ENCODE measurements at places on chromosomes 6 and 20. TPM values are rescaled to one million over a fixed set of nuclear protein-coding genes. Genes with fewer than 3 reads are reported as not detected.

DNA sequence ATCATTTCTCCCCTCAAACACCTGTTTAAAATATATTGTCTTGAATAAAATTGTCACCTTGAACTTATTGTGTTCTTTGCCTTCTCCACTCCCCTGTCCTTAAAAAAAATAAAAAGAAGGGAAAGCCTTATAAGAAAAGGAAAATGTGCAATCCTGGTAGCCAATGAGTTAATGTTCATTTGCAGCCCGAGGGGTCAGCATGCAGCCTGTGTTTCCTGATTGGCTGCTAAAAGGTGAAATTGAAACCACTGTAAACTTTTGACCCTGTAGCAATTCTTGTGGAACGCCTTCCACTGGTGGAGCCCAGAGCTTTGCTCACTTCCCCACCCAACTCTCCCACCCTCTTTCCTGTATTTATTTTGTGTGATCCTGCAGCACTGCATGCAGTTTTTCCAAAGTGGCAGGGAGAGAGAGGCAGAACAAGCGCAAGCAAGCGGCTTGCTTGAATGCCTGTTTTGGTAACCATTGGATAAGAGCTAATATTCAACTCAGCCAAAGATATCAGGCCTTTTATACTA is 74.9 kb downstream of the NCOA3 start:
- no peak for DNase-seq

GRCh38 chr6:31728767-31729514 is at the start of gene DDAH2:
Gene DDAH2 (minus strand): TSS chr6:31729299. CDS start chr6:31729161, 138 bp downstream.
- no peak for DNase-seq

- DNase-seq = no peak
Observed at GRCh38 chr20:38651154-38651553, 49.5 kb downstream of the ARHGAP40 start.

DNA sequence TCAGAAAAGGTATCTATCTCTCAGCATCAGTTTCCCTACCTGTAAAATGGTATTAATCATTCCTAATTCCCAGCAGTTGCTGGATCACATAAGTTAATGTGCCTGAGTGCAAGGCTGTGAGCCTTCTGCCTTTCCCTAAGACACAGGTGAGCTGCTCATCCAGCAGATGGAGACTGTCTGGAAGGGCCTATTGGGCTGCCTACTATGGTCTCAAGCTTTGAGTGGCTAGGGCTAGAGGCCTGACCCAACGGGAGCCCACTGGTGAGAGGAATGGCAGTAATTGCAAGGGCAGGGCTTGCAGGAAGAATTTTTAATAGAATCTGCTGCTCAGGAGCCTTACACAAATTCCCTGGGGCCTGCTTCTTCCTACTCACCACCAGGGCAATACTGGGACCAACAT is 4.3 kb downstream of the KHDC1 start:
- no peak for DNase-seq

DNA sequence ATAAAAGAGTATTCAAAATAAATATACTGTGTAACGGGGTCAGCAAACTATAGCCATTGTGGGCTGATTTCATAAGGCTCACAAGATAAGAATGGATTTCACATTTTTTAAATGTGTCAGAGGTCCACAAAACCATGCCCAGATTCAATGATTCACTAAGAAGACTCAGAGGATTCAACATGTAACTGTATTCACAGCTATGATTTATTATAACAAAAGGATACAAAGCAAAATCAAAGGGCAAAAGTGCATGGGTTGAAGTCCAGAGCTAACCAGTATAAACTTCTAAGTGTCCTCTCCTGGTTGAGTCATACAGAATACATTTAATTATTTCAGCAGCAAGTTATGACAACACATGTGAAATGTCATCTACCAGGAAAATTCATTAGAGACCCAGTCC is 49.2 kb downstream of the TBC1D32 start:
- no peak for DNase-seq

GRCh38 chr20:49635866-49636265 is 67.9 kb upstream of the PTGIS start:
- DNase-seq = no peak

- no peak for DNase-seq
Observed at GRCh38 chr20:41540459-41540858, 77.7 kb downstream of the CHD6 start.

GRCh38 chr20:48827855-48828733 is at the start of gene PREX1:
Gene PREX1 (minus strand): TSS chr20:48827999. CDS start chr20:48827860, 139 bp downstream.
- peak; percentile 87 for DNase-seq

- DNase-seq = no peak
Observed at GRCh38 chr6:143183666-143184065, 123.0 kb downstream of the AIG1 start.

DNA sequence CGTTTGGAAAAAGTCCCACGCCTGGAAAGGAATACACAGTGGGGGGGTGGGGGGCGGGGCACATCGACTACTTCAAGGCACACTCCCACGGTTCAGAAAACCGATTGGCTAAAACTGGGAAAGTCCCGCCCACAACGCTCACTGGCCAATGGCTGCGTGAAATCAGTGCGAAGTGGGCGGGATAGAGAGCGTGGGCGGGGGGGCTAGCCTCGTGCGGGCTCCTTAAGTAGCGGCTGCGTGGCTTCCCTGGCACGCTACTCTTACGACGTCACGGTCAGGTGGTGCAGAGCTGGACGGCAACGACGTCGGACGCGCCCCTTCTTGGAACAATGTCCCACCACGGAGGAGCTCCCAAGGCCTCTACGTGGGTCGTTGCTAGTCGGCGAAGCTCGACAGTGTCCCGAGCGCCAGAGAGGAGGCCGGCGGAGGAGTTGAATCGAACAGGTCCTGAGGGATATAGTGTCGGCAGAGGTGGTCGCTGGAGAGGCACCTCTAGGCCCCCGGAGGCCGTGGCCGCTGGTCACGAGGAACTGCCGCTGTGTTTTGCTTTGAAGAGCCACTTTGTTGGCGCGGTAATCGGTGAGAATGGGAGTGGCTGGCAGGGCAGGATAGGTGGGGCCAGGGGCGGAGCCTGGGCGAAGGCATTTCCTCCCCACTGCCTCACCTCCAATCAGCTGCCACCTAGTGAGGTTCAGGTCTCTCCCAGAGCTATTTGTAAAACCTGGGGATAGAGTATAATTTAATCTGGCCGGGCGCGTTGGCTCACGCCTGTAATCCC is at the start of gene DDX43:
DDX43 (plus strand) TSS at position 252 of the 778 bp plus-strand sequence; CDS start at position 330, 78 bp downstream.
- DNase-seq = peak; percentile 41

DNA sequence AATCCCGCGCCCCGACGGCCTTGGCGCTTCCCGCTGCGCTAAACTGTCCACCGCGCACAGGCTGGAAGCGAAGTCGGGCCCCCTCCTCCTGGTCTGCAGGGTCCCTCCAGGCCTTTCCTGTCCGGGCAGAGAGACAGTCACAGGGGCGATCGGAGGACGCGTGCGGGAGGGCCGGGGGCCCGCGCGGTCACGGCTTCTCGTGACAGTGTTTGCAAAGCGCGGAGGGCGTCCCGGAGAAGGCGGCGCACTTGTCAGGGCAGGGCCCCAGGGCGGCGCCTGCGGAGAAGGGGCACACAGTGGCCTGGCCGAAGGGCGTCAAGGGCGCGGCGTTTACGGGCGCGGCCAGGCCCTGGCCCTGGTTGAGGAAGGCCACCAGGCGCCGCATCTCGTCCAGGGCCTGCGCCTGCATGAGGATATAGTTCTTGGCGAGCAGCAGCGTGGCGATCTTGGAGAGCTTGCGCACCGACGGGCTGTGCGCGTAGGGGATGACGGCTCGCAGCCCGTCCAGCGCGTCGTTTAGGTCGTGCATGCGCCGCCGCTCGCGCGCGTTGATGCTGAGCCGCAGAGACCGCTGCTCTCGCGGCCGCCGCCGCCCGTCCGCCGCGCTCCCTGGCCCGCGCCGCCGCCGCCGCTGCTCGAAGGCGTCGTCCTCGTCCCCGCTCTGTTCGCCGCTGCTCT is 763 bp downstream of the BHLHE23 start:
- no peak for DNase-seq

DNA sequence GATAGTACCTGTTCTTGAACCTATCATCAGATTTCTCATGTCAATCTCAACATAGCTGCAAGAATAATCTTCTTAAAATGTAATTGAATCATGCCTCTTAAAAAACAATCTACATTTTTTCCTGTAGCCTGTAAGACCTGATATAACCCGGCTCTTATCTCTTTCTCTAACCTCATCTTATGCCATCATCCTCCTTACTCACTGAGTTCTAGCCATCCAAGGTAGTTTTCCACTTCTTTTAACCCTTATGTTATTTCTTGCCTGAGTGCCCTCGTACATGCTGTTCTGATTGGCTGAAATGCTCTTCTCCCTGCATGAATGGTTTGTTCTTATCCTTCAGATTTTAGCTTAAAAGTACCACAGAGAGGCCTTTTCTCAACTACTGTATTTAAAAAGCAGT is 16.4 kb downstream of the SLC17A5 start:
- DNase-seq = no peak

DNA sequence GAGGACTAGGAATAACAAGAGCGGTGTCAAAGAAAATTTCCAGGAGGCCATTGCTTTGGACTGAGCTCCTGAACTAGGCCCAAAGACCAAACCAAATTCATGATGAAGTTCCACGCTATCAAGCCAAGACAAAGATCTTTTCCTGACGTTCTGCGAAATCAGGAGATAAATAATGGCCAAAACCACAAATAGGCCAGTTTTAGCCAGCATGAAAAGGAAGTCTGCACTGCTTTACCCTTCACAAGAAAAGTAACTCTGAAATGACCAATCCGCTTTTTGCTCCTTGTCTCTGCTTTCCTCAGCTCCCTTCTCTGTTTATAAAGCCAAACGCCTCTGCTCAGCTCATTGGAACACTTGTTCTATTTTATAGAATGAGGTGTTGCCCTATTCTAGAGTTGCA is 6.7 kb downstream of the NCOA5 start:
- no peak for DNase-seq

GRCh38 chr6:44480097-44480541 is 92.6 kb downstream of the CDC5L start:
- DNase-seq = no peak

DNA sequence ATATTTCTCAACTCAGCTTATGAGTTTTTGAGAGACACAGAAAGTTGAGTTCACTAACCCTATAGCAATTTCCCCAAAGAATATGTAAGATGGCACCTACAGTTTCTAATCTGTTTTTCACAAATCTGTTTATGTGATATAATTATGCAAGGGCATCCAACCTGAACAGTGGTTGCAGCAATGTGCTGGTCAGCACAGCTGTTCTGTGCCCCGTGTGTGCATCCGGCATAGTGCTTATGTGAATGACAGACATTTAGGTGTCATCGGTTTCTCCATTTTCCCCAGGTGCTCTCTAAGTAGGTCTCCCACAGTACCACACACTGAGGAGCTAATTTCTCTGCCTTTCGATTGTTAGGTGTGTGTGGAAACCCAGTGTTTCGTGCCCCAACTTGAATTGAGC is 7.7 kb upstream of the BACH2 start:
- no peak for DNase-seq

- DNase-seq = no peak
Observed at GRCh38 chr6:168870982-168871381, 382.7 kb downstream of the THBS2 start.

GRCh38 chr6:106692112-106692818 is 62.9 kb downstream of the QRSL1 start:
- no peak for DNase-seq

DNA sequence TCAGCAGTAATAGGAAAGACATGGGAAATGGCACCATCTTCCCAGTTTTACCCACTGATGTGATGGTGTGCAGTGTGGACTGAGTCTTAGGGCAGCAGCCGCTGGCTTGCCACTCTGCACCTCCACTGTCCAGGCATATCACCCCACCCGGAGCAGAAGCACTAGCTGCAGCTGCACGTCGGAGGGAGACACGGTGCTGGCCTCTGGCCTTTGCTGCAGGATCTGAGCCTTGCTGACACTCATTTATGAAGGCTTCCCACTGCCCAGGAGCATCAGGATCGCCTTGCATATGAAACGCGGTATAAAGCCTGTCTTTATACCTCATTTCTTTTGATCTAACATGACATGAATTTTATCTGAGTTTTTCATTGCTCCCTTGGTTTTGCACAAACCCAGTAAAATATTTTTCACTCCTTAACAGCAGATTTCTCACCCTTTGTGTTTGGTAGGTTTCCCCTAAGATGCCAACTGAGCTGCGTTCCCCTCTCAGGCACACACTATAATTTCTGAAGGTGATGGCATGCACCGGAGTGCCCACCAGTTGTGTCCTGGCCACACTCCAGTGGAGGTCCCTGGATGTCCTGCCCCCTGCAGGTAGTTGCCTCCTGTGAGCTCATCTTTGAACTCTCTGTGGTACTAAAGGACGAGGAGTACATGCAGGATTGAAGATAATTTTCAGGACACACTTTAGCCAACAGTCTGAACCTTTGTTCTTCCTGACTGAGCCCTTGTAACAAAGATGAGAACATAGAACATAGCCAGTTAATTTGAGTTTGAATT is 9.0 kb upstream of the EXOC2 start:
- no peak for DNase-seq

DNA sequence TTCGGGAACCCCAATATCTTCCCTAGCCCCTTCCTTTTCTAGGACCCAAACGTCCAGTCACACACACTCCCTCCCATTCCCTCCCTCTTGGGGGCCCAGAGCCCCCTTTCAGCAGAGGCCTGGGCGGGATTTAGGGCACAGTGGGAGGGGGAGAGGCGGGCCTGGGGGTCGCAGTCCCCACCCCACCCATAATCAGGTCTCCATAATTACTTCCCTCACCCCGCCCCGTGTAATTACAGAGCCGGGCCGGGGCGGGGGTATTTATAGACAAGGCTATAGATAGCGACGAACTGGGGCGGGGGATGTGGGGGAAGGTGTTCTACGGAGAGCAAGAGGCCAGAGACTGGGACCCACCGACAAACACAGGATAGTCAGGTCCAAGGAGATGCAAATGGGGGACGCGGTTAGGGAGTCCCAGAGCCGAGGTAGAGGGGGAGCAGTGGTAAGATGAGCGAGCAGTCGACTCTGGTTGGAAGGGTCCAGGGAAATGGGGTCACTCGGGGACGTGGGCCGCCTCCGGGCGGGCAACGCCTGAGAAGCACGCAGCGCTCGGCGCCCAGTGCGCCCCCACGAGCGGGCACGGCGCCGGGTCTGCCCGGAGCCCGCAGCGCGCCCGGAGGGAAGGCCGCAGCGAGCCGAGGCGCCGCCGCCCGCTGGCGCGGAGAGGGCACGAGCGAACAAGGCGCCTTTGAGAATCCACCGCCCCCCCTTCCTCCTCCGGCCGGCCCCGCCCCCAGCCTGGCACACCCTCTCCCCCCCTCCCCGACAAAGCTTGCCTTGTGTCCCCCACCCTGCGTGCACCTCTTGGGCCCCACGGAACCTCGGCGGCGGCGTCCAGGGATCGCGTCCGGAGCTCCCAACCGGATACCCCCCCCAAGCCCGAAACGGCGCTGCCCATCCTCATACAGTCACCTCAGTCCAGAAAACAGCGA is 670 bp upstream of the COL11A2 start:
- no peak for DNase-seq

Gene BEND3
- total RNA-seq = 1.4 TPM

Gene SULF2
- total RNA-seq = 4.2 TPM

Gene C4B
- total RNA-seq = 2.2 TPM

Gene TSBP1
- not detected for total RNA-seq

Gene PACRG
- total RNA-seq = 1.6 TPM

Gene FERMT1
- not detected for total RNA-seq

Gene RAD21L1
- not detected for total RNA-seq

Gene PI16
- total RNA-seq = 28.5 TPM

Gene PRDM13
- not detected for total RNA-seq

Gene ENPP5
- 0.16 TPM for total RNA-seq

Gene NUP153
- total RNA-seq = 66.3 TPM

Gene IP6K3
- not detected for total RNA-seq
